Esophagus squamous epithelium (tissue), 5 donors: ENCODE measurements at places on chromosomes 7 and 10. TPM values are rescaled to one million over a fixed set of nuclear protein-coding genes. Genes with fewer than 3 reads are reported as not detected.

DNA sequence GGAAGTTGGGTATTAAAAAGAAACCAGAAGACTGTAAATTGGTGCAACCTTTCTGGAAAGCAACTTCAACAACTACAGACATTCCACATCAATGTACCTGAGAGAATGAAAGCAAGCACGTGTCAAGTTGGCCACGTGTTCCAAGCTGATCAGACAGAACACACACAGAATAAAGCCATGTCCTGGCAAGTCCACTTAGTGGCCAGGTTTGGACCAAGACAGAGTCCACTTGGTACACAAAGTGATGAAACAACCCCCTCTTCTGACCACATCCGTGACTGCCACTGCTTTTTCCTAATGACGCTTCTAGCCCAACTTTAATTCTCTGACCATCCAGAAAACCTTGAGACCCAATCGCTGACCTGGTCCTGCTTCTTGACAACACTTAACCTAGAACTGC is 109.4 kb downstream of the ABLIM1 start:
- no peak for DNase-seq

- no peak for DNase-seq
Measured at GRCh38 chr7:42272793-42273665, 36.0 kb upstream of the GLI3 start.

DNA sequence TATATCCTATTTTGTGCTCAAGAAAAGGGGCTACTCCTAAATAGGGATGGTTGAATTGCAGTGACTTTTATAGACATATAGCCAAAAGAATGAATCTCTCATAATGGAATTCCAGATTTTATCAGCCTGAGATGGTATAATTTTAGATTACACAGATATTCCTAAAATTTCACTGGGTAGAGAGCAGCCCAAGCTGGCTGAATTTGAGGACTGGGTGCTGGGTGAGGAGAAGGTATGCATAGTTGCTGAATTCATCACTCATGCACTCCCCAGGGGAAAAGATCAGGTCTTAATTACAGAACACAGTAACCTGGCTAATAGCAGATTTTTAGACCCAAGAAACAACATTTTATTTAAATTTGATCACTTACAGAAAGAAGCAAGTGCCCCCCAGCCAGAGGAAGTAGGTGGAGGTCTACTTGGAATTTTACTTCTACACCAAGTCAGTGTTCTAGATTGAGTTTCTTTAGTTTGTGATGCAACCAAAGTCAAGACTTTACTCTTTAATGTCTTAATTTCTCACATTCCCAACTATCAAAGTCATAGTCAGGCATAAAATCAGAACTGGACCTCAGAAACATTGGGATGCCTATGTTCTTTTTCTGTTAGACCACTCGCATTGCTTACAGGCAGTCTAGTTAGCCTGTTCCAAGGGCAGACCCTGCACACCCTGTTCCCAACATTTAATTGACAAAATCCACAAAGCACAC is 337.4 kb upstream of the PODXL start:
- no peak for DNase-seq

DNA sequence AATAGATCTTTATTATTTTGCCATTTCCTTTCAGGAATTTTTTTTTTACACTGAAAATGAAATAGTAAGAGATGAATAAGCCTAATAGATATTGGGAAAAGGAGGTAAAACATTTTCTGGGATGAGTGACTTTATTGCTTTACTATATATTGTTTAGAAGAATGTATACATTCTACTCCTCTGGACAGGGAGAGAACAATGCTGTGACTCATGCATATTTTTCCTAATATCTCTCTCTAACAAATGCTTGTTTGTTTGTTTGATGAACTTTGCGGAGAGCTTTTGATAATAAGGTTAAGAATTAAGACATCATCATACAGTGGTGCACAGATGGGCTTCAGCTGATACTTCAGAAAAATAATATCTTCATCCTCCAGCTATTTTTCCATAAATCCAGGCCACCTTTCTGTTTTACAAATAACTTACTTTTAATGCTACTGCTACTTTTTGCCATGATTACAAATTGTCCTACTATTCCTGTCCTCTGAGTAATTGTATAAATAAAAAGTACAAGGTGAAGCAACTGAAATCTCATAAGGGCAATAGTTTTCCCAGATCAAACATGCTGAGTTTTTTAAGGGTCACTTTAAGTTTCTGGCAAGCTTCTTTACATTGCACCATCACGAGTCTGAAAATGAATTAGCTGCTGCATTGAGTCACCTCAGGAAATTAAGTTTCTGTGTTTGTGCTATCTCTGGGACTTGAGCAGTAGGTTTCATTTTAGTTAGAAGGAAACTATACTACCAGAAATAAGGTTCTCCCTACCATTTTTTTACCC is 207.3 kb upstream of the POT1 start:
- DNase-seq = no peak

DNA sequence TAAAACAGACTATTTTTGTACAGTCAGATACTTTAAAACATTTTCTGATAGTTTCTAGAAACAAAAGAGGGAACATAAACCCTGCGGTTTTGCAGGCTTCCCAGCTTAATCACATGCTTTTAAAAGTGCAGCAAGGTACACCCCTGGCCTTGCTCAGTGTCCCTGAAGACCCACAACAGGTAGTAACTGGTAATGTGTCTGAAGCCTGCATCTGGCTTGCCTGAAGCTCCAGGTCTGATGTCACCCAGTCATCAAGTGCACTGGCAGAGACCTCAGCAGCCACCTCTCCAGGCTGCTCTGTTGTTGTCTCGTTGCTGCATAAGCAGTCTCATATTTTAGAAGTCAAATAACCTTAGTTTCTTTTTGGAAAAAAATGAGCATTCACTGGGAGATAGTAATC is 376.1 kb upstream of the MTPN start:
- DNase-seq = no peak

GRCh38 chr7:55569269-55569663 is 3.0 kb downstream of the VOPP1 start:
- DNase-seq = no peak

DNA sequence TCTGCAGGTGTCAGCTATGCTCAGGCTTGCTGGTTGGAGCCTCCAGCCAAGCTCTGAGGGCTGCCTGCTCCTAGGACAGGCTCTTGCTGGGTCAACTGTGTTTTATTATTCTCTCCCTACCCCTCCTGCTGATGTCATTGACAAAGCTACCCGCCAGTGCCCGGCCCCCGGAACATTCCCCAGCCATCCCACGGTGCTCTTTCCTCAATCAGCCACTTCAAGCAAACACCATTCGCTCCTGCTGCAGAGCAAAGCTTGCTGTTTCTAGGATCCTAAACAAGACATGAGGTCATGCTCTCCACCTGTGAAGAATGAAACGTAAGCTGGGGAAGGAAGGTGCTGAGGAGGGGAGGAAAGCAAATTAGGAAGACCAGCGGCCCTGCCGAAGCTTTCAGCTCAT is 2.1 kb upstream of the C10orf71 start:
- no peak for DNase-seq

DNA sequence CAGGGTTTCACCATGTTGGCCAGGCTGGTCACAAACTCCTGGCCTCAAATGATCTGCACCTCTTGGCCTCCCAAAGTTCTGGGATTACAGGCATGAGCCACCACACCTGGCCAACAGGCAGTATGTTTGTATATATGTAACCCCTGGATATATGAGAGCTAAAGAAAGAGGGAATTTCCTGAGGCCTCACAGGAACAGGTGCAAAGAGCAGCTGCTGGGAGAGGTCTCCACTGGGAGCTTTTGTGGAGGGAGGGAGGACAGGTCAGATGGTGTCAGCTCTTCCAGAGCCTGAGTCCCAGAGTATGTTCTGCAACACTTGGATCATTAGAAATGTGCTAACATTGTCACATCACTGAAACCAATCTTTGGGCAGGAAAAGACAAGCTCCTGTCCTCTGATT is 110.1 kb upstream of the KIF5B start:
- no peak for DNase-seq

DNA sequence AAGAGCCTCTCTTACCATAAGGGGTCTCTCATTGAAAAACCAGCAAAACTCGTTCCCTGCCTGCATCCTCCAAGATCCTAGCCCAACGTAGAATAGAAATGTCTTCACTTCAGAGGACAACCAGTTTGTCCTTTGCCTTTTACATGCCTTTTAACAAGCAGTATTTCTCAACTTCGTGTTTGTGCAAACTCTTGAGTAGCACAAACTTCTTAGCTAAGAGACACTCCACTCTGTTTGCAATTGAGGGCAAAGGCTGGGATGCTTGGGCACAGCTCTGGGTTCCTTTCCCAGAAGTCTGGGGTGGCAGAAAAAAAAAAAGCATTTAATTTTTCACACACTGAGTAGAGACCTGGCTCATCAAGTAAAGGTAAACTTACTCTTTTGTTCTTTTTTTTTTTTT is 19.5 kb upstream of the KCTD7 start:
- no peak for DNase-seq

PLA2G12B gene
- not detected for total RNA-seq

DNA sequence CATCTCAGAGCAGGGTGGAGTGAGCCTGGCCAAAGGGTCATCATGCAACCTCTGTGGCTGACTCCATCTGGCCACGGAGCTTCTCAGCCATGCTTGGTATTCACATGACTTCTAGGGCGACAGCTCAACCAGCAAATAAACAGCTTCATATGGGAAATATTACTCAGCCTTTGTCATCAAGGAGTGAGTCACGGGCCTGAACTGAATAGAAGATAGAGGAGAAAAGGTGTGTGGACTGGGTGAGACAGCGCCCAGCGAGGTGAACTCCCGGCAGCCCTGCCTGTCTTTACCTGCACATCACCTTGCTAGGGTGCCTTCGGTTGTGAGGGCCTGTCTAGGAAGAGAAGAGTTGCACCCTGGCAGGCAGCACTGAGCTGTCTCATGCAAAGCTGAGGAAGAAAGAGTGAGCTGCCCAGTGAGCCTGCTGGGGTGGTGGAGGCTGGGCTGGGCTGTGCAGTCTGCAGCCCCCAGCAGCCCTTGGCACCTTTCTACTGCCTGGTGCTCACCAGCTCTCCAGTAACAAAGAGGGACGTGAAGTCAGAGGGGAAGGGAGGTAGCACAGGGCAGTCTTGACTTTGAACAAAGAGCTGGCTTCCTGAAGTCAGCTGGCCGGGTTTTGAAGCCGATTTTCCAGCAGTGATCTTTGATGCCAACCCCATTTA is 114.2 kb downstream of the EGFR start:
- DNase-seq = no peak

DNA sequence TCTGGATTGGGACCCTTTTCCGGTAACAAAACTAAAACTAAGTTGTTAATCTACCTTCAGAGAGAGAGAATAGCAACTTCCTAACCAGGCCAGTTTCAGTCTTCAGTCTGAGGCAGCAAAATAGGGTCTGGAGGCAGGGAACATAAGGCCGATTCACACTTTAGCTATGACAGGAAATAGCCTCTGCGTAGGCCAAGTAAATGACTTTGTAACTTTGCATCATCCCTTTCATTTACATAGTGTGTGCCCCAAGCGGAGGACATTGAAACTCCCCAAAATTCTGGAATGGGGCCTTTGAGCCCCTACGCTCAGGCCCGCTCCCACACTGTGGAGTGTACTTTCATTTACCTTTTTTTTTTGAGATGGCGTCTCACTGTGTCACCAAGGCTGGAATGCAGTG is 1.7 kb upstream of the UPP1 start:
- no peak for DNase-seq

- DNase-seq = no peak
Measured at GRCh38 chr7:111650456-111650999, 88.2 kb upstream of the IMMP2L start.

ASAH2 gene
- total RNA-seq = 0.32 TPM

HHEX gene
- 3.2 TPM for total RNA-seq

DNA sequence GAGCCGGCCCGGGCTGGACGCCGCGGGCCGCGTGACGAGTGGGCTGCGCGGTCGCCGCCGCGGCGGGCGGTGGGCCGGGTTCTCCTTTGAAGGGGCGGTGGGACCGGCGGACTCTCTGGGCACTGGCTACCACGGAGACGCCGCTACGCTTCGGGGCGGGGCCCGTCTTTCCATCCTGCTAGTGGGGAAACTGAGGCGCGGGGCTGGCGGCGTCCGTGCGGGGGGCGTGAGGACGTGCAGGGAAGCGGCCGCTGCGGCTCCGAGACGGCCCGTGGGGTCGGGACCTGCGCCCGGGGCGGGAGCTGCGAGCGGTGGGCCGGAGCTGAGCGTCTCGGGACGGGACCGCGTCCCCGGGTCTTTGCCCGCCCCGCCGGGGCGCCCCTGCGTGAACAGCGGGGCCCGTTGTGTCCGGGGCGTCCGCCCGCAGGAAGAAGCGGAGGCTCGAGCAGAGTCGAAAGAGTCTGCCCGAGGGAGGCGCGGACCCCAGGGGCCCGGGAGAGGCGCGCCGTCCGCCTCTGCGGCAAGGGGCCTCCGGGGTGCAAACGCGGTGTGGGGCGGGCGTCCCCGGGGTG is 548 bp upstream of the BNIP3 start:
- DNase-seq = no peak

DNA sequence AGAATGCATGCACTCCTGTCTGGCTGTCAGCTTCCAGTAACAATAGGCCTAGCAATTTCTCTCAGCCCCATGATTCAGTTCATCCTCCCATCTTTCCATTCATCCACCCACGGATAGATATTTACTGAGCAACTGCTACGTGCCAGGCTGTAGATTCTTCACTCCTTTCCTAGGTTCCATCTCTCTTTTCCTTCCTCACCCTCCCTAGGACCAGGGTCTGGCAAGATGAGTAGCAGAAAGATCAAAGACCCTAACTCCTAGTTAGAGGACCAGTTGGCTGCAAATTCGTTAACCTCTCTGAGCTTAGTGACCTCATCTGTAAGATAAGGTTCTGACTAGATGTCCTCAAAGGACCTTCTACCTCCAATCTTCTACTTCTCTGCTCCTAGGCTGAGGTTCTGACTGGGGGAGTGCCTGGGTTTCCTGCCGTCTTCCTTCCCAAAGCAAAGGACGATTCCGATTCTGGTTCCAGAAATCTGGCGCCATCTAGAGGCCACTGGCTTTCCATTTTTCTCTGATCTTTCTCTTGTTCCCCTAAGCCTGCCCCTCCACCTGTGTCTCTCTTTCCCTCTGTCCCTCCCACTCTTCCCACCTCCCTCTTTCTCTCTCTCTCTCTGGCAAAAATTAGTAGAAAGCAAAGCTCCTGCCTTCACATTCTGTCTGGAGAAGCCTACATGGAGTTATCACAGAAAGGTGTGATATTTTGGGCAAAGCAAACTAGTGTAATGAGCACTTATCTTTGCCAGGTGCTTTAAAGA is 26.2 kb downstream of the TBATA start:
- no peak for DNase-seq

DNA sequence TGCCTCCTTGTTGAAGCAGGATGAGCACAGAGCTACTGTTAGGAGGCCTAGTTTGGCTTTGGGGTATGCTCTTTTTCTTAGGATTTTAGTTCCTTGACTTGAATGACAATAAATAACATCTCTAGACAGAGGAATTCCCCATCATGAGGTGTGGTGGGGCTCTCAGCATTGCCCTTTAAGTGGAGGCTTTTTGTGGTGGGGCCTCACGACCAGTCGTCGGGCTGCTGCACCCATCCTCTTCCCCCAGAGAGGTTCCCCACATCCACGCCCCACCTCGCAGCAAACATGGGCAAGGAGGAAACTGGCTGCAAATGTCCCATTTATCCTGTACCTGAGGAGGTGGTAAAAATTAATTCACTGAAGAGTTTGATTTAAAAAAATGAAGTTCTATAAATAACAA is 36.1 kb upstream of the TARP start:
- DNase-seq = no peak
